GF-D8 (cell line): ENCODE measurements at places on chromosomes 13 and 19.

DNA sequence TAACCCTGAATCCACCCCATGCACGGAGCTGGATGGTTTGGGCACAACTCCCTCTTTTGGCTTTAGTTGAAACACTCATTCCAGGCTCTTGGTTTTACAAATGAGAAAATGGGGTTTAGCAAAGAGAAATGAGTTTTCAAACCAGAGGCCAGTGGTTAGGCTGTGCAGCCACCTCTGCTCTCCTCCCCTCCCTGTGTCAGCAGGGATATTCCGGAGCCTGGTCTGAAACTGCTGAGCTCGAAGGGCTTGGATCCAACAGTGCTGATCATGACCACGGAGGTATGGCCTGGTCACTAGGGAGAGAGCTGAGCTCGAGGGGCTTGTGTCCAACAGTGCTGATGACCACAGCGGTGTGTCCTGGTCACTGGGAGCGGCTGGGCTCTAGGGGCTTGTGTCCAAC is 41.5 kb downstream of the ZNF787 start:
- no peak for DNase-seq

DNA sequence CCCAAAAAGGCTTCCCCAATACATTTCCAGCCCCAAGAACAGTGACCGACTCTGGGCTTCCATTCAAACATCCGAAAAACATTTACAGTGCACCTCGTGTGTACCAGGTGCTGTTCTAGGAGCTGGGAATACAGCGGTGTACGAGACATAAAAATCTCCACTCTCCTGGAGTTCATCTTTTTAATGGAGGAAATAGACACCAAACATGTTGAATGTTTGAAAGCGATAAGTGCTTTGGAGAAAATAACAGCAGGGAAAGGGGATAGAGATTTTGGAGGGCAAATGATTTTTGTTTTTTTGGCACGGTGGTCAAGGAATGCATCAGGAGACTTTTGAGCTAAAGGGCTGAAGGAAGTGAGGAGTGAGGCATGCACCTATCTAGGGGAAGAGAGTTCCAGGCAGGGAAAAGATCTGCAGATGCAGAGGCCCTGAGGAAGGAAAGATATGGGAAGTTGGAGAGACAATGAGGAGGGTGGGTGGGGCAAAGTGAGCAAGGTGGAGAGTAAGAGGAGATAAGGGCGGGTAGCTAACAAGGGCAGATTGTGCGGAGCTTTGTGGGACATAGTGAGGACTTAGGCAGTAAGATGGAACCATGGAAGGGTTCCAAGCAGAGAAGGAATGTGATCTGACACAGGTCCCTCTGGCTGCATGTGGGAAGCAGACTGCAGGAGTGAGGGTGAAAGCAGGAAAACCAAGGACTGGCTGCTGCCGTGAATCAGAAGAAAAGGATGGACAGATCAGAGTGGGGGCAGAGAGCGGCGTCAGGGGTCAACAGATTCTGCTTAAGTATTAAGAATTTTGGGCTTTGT is 703 bp upstream of the FBL start:
- DNase-seq = no peak

GRCh38 chr13:31818236-31818635 is 78.9 kb downstream of the RXFP2 start:
- no peak for DNase-seq

GRCh38 chr13:30652746-30653386 is 35.1 kb downstream of the USPL1 start:
- DNase-seq = no peak

GRCh38 chr13:53143757-53144339 is 115.2 kb downstream of the OLFM4 start:
- DNase-seq = no peak

DNA sequence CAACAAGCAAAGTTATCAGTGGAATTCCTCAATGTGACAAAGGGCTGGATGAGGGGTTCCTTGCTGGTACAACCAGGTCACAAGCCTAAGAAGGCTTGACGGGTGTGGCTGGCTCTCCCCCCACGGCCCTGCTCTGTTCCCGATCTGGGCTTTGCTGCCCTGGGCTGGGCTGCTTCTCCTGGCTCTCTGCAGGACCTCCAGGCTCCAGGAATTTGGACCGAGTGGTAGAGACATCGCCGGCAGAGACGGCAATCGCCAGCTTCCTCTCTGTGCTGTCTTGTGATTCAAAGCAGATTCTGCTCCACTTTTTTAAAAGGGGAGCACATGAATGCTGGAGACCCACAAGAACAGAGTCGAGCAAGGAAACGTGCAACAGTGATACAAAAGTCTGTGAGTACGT is at the start of gene SERPINE3:
Gene SERPINE3 (plus strand): TSS at position 338 of the 400 bp plus-strand sequence. CDS start 1,401 bp downstream, outside the sequence.
- no peak for DNase-seq

DNA sequence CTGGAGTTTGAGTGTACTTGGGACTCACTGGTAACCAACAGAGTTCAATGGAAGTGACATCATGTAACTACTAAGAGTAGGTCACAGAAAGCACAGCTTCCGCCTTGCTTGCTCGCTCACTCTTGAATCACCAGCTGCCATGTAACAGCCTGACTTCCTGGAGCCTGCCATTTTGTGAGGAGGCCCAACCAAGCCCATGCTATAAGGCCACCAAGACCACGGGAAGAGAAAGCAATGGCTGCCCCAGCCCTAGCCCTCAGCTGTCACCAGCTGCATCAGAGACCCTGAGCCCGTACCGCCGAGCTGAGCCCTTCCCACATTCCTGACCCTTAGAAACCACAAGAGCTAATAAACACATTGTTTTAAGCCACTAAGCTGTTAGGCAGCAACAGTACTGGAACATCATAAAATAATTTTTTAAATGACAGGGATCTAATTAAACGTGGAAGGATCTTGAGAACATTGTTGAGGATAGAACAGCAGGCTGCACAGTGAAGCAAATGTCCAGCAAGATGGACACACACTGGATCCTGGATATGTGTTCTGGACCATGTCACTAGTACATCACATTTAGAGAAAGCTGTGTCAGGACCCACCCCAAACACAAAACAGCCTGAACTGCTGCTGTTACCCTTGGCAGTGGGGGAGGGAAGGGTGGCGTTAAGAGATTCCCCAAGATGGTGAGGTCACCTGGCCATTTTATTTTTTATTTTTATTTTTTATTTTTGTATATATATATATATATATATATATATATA is 21.7 kb upstream of the LDLR start:
- no peak for DNase-seq

DNA sequence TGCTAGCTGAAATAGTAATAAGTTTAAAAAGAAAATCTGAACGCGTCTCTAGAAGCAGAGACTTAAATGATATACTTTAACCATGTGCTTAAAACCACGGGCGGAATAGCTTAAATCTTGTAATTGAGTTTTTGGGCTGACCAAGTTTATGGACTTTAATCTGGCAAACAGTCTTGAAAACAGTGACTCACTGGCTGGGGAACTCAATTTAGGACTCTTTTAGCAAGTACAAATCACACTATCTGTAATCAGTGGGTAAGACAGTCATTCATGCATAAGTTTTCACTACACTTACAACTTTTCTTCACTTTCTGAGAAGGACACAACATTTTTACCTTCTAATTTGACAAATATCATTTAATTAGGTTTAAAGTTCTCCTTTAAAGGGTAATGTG is 26.8 kb downstream of the ZNF627 start:
- DNase-seq = no peak

- no peak for DNase-seq
Measured at GRCh38 chr13:111112196-111112595, 2.9 kb upstream of the ARHGEF7 start.

- DNase-seq = no peak
Measured at GRCh38 chr19:8163759-8164158, 14.4 kb upstream of the FBN3 start.

- DNase-seq = no peak
Measured at GRCh38 chr19:38139122-38139521, 84.9 kb downstream of the DPF1 start.

- no peak for DNase-seq
Measured at GRCh38 chr13:41345165-41345913, 34.3 kb downstream of the NAA16 start.
